Pancreas (tissue), 10 donors: ENCODE measurements at places on chromosomes 2 and 18. TPM values are rescaled to one million over a fixed set of nuclear protein-coding genes. Genes with fewer than 3 reads are reported as not detected.

DNA sequence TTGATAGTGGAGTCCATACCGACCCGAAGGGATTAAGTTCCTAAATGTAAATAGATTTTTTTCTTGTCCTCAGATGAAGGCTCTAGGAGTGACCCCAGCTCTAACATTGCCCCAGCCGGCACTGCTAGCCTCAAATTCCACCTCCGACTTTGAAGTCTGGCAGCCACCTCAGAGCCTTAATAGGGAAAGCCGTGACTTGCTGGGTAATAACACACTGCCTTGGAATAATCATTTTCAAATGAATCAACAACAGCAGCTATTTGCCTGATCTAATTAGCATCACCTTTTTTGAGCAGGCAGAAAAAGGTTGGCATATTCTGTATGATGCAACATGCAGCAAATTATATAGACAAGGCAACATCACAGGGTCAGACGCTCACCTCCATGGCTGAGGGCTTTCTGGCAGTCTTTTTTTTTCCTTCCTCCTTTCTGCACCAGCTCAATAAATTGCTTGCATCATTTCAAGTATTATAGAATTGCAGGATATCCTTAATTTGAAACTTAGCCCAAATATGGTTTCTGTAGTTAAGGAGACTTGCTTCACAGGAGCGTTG lies 276.5 kb upstream of the ATP5MC3 start:
- peaks cover 3% of the 10 kb centered on the region for H3K27me3 ChIP-seq
- no peak overlapping the region for H3K4me3 ChIP-seq
- no peaks in the 10 kb centered on the region for H3K4me1 ChIP-seq
- DNase-seq = no peak
- H3K27ac ChIP-seq = no peak overlapping the region

DNA sequence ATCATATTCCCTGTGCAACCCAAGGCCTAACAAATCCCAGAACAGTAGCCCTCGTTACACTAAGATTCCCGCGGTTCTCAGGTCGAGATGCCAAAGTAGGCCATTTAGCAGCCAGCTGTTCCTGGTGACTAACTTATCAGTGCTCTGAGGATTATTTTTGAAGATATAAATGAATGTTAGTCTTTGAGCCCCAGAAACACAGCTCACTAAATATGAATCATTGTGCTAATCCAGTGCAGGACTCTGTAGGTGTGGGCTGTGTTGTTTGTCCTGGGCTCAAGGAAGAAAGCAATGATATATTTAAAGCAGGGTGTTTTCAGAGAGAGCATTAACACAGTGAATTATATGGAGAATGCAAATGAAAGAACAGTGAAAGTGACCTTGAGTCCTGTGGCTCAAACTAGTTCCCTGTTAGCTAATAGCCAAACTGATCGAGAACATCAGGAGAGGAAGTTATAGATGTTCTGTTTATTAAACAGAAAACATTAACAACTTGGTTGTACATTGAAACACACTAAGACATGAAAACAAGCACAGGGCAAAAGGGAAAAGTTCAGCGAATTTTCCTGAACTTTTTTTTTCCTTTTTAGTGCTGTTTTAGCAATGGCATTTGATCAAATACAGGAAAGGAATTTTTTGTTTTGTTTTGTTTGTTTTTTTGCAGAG lies 228.3 kb downstream of the RNF152 start:
- H3K36me3 ChIP-seq = no peaks in the 10 kb centered on the region
- no peak overlapping the region for H3K27ac ChIP-seq
- no peaks in the 10 kb centered on the region for H3K4me1 ChIP-seq
- DNase-seq = no peak

GRCh38 chr2:61363580-61363979 lies 107.3 kb downstream of the USP34 start:
- H3K36me3 ChIP-seq = no peaks in the 10 kb centered on the region
- H3K4me3 ChIP-seq = no peak overlapping the region
- H3K4me1 ChIP-seq = no peaks in the 10 kb centered on the region
- H3K27me3 ChIP-seq = no peaks in the 10 kb centered on the region

DNA sequence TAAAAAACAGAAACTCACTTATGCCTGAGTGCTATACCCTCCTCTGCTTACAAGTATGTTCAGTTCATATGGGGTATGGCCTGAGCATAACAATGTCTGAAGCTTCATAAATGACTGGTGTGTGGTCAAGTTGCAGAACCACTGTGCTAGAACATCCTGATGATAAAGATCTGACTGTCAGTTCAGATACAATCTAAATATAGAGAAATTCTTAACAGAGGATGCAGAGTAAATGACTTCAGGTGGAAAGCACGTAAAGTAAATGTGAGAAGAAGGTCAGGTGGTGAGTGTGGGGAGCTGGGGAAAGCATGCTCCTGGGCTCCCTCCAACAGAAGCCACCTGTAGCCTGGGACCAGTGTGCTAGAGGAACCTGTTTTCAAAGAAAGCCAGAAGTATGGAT lies 926.2 kb downstream of the TSN start:
- no peaks in the 10 kb centered on the region for H3K4me1 ChIP-seq
- no peak for DNase-seq
- H3K36me3 ChIP-seq = no peaks in the 10 kb centered on the region
- no peak overlapping the region for H3K27ac ChIP-seq
- H3K4me3 ChIP-seq = no peak overlapping the region
- no peaks in the 10 kb centered on the region for H3K27me3 ChIP-seq

DNA sequence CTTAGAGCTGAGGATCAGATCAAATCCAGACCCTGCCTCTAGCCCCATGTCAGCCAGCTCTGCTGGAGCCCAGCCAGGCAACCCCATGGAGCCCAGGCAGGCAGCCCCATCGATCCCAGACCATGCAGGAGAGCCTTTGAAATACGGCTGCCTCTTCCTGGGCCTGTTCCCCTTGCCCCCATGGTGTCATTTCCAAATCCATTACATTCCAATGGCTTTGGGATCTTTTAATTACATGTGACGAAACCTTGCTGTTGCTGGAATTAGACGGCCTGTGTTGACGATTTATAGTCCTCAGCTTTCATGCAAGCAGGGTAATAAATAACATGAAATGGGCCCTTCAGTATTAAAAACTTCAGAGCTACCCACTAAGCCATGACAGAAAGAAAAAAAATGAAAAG lies 75.8 kb upstream of the SLC14A2 start:
- H3K36me3 ChIP-seq = no peaks in the 10 kb centered on the region
- DNase-seq = no peak
- no peak overlapping the region for H3K27ac ChIP-seq
- H3K27me3 ChIP-seq = no peaks in the 10 kb centered on the region

- H3K4me1 ChIP-seq = no peaks in the 10 kb centered on the region
- H3K27me3 ChIP-seq = no peaks in the 10 kb centered on the region
- no peak overlapping the region for H3K4me3 ChIP-seq
- H3K36me3 ChIP-seq = no peaks in the 10 kb centered on the region
- no peak for DNase-seq
Observed at GRCh38 chr2:55311444-55311870, 42.4 kb upstream of the MTIF2 start.

The SIX2 gene
- total RNA-seq = 3.2 TPM

The CNGA3 gene
- total RNA-seq = 0.09 TPM

The SERPINB12 gene
- total RNA-seq = not detected

The DNER gene
- 0.52 TPM for total RNA-seq
